ENCODE measurements at places on chromosomes 11 and 22.

DNA sequence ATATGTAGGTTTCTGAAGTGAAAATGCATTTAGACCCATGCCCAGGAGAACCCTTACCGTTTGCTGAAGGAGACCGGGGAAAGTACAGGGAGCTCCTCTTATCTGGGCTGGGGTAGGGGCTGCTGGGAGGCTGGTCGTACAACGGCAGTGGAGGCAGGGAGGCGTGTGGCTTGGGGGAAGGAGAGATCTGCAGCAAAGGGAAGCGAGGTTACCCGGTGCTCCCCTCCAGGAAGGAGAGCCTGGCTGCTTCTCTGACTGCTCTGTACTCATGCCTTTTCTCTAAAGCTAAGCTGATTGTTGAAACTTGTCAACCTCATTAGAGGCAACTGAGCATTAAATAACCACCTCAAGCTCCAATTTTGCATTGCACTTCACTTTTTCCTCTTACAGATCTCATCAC is 27.2 kb downstream of the ATG16L2 start:
- no peak for DNase-seq

GRCh38 chr11:101255036-101255435 is 125.4 kb upstream of the PGR start:
- DNase-seq = no peak

DNA sequence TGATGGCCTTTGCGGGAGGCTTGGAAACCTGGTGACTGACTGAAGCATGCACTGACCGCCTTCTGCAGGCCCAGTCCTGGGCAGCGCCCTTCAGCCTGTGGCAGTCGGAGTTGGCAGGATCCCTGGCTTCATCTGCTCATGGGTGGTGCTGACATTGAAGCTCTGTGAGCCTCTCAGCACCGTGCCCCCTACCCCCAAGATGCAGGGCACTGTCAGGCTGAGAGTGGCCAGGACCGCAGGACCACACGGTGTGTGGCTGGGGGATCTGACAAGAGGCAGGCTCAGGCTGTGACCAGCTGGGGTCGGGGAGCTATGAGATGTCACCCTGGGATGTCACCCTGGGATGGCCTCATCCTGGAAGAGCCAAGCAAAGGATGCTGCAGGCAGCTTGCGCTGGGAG is 32.7 kb downstream of the TBC1D22A start:
- no peak for DNase-seq

- DNase-seq = peak; percentile 58
Observed at GRCh38 chr22:37259540-37260029, 15.5 kb upstream of the RAC2 start.

GRCh38 chr22:44359496-44360110 is 46.9 kb upstream of the SHISAL1 start:
- DNase-seq = no peak

DNA sequence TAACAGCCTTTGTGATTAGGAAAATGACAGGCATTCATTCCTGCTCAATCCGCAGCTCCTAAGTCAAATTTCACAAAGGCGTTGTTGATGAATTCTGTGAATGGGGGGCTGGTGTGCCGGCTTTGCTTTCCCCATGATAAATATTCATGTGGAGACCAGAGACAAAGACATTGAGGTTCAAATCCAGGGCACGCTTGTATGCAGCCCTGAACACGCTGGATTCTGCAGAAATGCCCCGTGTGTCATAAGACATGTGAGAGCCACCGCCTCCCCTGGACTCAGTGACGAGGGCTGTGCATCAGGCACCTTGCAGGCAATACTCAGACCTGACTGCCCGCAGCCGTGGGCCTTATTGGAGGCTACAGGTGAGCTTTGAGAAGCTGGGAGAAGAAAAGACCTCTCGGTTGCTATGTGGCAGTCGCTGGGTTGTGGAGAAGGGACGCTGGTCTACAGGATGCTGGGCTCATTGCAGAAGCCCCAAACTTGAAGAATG is 906.2 kb downstream of the BRD1 start:
- DNase-seq = no peak

- DNase-seq = no peak
Observed at GRCh38 chr11:130866831-130867230, 49.4 kb downstream of the SNX19 start.

DNA sequence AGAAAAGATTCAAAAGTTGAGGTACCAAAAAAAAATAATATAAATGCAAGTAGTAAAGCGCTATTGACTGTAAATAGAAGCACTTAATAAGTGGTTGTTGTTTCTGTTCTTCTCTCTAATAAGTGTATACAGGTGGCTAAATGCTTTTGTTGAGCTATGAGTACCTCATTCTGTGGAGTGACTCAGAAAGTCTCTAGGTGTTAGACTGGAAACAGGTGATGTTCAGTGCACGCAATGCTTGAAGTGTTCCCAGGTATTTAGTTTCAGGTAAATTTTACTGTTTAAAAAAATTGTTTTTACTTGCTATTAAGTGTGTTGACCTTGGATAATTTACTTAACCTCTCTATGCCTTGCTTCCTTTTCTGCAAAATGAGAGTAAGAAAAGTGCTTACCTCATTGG is 24.2 kb downstream of the POU2AF3 start:
- no peak for DNase-seq

DNA sequence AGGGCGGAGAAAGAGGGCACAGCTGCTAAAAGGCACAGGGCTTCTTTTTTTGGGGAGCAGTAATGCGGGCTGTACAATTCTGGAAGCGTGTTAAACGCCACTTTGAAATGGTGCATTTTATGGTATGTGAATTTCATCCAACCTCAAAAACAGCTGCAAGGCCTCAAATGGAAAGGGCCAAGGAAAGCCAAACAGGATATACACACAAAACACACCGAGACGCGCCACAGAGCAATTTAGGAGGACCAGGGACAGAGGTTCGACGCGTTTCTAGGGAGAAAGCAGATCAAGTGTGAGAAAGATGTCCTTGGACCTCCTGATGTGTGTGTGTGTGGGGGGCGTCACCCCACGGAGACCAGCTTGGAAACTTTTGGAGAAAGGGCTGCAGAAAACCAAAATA is 31.1 kb downstream of the TSPAN4 start:
- DNase-seq = no peak
